ENCODE measurements at places on chromosomes 5 and 9. TPM values are rescaled to one million over a fixed set of nuclear protein-coding genes. Genes with fewer than 3 reads are reported as not detected.

GRCh38 chr5:63963080-63963735 is 963 bp upstream of the HTR1A start:
- peak; percentile 89 for DNase-seq

- no peak for DNase-seq
Observed at GRCh38 chr5:169657127-169657526, 20.1 kb downstream of the DOCK2 start.

GRCh38 chr5:77859306-77859705 is 83.2 kb upstream of the TBCA start:
- no peak for DNase-seq

GRCh38 chr5:96961053-96961452 is 25.2 kb downstream of the LNPEP start:
- DNase-seq, result no peak

DNA sequence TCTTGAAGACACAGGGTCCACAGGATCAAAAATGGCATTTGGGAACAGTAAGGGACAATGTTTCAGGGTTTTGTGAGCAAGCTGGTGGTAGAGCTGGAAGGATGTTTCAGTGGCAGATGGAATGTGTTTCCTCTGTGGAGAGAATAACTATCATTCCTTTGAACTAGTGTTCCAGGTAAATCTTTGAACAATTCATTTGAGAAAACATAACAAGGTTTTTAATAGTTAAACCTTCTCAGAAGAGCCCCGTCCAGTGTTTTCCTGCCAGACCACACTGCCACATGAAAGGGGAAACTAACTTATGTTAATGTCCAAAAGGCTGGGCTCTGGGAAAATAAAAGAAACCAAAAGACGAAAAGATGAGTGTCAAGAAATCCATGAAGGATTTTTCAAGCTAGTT is 207.0 kb upstream of the ZNF462 start:
- DNase-seq, result no peak

DNA sequence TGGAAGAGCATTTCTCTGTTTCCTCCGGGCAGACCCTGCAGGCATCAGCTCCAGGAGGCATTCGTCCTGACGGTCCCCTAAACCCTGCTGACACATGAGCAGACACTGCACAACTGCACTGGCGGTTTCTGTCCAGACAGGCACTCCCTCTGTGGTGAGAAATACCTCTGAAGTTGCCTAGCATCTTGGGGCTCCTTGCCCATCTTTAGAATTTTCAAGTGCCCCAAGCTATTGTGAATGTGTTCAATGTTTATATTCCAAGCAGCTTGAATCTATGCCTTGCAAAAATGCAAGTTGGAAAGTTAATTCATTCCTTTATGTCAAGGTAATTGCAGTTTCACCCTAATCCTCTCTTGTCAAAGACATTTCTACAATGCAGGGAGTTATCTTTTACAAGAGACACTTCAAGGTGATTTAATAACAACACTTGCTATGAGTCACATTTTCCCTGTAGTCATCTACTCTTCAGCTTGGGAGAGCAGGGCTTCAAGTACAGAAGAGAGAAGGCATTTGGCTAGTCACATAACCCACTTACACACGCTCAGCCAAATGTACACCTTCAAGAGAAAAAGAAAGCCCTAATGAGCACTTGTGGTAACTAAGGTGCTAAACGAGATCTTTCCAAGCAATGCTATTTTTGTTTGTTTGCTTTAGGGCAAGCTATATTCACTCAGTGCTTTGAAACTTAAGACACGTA is 302.5 kb downstream of the MLLT3 start:
- no peak for DNase-seq

- DNase-seq, result no peak
Observed at GRCh38 chr5:10400411-10400810, 41.3 kb upstream of the ROPN1L start.

GRCh38 chr5:14977058-14977685 is 105.6 kb upstream of the ANKH start:
- no peak for DNase-seq

GRCh38 chr5:150208187-150209098 is 18.6 kb downstream of the SLC6A7 start:
- no peak for DNase-seq

DNA sequence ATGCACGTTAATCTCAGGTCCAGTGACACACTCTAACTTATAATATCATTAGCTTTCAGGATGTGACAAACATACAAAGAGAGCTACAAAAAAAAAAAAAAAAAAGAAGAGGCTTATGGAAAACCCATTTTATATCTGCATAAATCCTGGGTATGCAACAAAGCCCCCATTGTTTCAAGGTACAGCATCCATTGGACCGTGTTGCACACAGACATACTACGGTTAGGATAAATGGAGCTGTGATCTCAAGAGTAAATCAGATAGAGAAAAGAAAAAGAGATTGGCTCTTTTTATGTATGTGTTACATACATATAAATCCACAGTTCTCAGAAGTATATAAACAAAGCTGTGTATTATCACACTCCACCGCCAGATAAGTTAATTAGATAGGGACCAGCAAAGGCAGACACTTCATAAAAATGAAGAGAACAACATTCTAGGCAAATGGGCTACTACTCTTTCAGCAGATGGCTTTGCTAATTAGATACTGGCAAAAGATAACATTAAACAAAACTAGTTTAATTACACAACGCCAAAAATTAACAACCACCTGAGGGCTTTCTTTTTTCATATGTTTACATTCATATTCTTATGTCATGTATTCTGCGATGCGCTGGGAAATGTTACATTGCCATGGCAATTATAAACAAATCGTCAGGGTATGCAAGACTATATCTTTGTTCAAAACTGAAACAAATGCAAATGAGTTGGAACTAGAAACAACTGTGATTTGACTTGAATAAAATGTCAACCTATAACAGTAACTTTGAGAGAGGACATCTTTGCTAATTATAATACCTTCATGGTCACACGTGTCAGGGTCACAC is 304.2 kb downstream of the SEMA5A start:
- no peak for DNase-seq

- no peak for DNase-seq
Observed at GRCh38 chr5:107542428-107542827, 128.3 kb downstream of the EFNA5 start.

GRCh38 chr9:133839822-133840329 is 101.7 kb upstream of the SARDH start:
- peak; percentile 88 for DNase-seq

DNA sequence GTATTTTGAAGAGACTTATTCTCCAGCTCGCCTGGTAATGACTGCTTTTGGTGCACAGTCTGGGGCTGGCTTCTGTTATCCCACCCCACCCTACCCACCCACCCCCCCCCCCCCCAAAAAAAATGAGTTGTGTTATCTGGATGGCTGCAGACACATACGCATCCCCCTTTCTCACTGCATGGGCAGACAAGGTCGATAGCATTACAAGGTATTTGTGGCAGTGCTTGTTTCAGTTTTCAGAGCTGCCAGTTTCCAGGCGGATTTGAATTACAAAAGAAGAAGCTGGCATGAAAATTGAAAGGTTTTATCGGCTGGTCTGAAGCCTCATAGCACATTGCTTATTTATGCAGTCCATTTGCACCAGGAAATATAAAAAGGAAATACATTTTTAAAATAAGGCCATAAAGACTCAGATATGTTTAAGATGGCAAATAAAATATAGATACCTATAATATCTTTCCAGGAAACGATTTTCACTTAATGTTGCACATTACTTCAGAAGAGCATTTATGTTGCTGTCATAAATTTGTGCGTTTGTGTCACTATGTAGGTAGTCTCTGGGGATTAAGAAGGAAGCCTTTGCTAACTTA is 85.1 kb upstream of the GRHPR start:
- no peak for DNase-seq

DNA sequence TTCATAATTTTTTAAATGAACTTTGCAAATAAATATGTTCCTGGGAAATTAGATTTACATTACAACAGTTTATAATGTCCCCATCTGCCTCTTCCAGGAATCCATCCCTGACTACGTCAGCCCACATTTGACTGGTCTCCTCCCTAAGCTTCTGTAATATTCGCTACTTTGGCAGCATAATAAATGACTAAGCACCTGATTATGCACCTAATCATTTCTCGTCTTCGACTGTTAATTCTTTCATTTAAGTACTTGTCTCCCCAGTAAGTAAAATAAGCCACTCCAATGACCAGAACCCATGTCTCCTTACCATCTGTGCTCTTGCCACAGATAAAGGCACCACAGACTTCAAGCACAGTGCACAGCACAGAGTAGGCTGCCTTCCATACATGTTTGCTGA is 122.7 kb downstream of the DENND1A start:
- DNase-seq, result no peak

- DNase-seq, result peak; percentile 88
Observed at GRCh38 chr9:123434619-123435240, 78.7 kb downstream of the CRB2 start.

DNA sequence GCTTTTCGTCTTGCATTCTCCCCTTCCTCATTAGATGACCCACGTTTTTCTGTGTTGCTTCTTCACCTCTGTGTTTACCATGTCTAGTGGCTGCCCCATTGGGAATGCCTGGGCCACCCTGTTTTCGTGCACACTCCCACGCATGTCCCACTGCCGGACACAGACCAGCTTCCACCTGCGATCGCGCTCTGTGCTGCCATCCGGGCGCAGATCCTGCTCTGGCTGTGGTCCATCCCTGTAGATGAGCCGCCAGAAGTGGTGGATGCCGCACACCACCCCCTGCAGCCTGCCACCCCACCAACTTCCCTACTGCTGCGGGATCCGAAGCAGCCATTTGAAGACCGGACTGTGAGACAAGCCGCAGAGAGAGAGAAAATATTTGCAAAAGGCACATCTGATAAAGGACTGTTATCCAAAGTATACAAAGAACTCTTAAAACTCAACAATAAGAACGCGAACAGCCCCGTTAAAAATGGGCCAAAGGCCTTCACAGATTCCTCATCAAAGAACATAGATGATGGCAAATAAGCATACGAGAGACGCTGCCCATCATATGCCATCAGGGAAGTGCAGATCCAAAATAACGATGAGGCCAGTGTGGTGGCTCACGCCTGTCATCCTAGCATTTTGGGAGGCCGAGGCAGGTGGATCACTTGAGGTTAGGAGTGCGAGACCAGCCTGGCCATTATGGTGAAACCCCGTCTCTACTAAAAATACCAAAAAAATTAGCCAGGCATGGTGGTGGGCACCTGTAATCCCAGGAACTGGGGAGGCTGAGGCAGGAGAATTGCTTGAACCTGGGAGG is 163.7 kb downstream of the COL23A1 start:
- DNase-seq, result no peak

DNA sequence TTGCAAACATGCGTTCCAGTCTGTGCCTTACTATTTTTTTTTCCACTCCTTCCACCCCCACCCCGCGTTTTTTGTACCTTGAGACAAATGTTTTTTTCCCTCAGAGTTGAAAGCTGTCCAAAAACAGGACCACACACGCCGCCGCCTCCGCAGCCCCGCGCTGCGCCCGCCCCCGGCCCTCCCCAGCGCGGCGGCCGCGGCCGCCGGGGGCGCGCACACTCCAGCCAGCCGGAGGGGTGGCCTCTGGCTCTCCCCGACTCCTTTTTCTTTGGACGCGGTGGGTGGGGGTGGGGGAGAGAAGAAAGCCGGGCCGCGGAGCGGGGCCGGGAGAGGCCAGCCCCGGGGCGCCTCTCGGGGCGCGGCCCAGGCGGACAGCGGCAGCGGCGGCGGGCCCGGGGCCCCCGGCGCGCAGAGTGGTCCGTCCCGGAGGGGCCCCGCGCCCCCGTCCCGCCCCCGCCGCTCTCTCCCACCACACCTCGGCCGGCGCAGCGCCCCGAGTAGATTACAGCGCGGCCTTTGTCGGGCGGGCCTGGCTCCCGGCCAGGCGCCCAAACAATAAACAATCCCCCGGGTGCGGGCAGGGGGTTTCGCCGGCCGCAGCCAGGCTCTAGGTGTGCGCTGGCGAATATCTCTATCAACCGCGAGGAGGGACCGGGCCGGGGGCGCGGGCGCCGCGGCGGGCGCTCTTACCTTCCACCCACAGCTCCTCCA is 10.9 kb downstream of the PTCH1 start:
- peak; percentile 83 for DNase-seq

GRCh38 chr9:12908895-12909294 is 134.1 kb downstream of the LURAP1L start:
- DNase-seq, result no peak

DNA sequence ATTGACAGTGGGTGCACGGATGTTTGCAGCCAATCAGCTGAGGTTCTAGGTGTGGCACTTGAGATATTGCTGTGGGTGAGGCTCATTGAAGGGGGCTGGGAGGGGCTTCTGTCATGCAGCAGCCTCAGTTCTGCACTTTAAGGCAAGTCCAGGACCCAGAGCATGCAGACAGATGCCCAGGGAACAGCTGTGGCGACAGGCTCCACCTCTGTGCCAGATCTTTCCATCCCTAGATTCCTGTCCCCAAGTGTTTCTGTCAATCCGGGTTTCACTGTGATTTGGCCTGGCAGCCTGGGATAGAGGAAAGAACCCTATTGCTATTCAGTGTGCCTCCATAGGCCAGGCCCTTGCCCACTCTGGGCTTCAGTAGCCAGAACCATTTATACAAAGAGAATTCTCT is 20.8 kb upstream of the CERCAM start:
- DNase-seq, result no peak

DNA sequence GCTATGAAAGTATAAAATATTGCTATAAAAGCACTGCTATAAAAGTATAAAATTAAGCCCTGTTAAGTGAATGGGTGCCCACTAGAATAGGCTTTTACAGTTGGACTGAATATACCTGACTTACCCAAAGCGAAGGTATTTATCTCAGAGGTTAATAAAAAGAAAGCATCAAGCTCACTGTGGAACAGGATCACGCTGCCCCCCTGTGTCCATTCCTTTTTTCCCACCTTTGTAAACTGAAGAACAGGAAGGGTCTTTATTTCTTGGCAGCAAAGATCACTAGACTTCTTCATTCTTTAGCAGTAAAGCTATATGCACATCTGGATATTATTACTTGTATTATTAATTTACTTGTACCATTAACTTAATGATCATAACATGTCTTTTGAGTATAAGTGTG is 22.1 kb upstream of the PLPP6 start:
- DNase-seq, result peak; percentile 79

- no peak for DNase-seq
Observed at GRCh38 chr9:21002040-21002439, 29.4 kb downstream of the HACD4 start.

DNA sequence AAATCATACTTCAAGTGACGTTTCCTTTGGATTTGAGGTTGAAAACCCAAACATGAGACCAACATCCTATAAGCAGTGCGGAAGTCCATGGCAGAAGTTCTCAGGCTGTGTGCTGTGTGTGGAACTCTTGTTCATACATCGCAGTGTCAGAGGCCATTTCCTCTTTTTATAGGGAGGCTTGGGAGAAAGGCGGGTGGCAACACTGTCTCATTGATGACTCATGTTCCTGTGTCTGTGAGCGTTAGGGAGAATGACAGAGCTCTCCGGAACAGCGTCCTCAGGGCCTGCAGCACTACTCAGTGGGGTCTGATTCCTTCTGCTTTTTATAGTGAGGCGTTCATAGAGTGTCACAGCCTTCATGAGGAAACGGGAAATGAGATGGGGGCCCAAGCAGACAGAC is 98.8 kb upstream of the BASP1 start:
- DNase-seq, result no peak

- no peak for DNase-seq
Observed at GRCh38 chr9:4596165-4596922, 65.8 kb upstream of the PLPP6 start.

CMYA5 gene
- total RNA-seq, result 1.6 TPM

CD180 gene
- total RNA-seq, result not detected

FOXD4L5 gene
- total RNA-seq, result not detected

IL33 gene
- total RNA-seq, result 0.97 TPM

SMC2 gene
- total RNA-seq, result 32.3 TPM

DDX4 gene
- total RNA-seq, result not detected

F2RL2 gene
- total RNA-seq, result 0.18 TPM

PBX3 gene
- 40.9 TPM for total RNA-seq

CARTPT gene
- total RNA-seq, result not detected

TOMM5 gene
- total RNA-seq, result 62.7 TPM

PAEP gene
- total RNA-seq, result not detected

KIAA0825 gene
- total RNA-seq, result 3.1 TPM

All from endodermal cell (in vitro differentiated cells).